ENCODE measurements at places on chromosomes 3 and 15.

GRCh38 chr3:72248869-72249268 lies 463.9 kb upstream of the PROK2 start:
- DNase-seq = no peak

DNA sequence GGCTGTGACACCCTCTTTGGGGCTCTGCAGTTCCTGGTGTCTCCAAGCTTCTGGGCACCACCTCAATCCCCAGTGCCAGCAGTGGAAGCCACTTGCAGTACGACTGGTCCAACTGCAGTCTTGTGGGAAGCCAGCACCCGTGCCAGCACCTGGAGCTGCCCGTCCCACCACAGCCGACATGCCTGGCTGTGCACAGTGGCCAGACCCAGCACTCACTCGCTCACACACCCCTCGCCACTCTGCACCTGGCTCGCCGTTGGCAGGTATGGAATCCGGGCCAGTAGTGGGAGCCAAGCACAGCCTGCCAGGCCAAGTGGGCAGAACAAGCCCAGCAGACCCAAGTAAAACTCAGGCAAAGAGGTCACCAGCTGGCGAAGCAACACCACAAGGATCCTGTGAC lies 64.1 kb upstream of the IMPG2 start:
- DNase-seq = no peak

- no peak for DNase-seq
These were observed 28.0 kb upstream of the DUSP7 start for GRCh38 chr3:52084216-52084945.

DNA sequence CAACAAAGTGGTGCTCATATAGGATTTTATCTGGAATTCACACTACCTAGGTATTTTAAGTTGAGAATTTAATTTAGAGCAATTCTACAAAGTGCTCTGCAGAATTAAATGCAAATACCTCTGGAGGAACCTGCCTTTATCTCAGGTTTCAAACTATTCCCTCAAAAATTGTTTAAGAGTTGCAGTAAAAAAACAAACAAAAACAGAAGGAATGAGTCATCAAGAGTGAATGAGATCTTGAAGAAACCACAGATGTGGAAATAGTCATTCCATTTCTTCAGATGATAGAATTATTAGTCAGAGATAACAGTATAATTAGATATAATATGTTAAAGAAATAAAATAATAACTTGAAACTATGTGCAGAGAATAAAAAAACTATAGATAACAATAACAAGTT lies 80.8 kb upstream of the SCN5A start:
- no peak for DNase-seq

DNA sequence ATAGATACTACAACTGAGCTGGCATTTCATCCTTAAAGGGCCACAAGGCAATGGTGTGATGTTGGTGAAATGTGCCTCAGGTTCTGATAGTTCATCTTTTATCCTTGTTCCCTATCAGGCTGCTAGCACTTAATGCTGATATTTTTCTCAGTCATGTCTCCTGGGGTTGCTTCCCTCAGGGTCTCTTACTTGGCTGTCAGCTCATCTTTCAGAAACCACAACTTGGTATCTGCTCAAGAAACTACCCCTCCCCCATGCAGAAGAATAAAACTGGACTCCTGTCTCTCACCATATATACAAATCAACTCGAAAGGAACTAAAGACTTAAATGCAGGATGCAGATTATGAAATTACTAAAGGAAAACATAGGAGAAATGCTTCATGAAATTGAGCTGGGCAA lies 308.1 kb downstream of the CHST2 start:
- no peak for DNase-seq

DNA sequence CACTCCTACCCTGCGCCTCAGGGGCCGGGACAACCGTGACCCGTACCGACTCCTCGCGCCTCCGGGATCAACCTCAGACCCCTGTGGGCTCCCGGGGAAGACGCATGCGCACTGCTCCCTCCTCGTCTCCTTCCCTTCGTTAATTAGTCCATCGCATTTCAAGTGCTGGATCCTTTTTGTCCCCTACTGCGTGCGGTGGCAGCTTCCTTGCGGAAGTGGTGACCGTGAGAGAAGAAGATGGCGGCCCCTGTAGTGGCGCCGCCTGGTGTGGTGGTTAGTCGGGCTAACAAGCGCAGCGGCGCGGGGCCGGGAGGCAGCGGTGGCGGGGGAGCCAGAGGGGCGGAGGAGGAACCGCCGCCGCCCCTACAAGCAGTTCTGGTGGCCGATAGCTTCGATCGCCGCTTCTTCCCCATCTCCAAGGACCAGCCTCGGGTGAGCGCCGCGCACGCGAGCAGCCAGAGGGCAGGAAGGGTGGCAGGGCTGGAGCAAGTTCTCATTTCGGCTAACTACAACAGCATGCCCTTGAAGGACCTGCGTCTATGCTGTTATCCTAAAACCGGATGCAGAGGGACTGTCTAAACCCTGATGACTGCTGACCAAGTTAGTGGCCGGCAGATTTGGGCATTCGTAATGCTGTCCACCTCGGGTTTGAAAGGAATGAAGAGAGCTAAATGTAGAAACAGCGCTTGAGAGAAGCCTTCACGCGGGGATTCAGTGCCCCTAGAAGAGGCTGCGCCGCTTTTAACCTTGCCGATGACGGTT lies at the start of gene EIF2B5:
TSS of gene EIF2B5 (plus strand) at position 210 of the 762 bp plus-strand sequence. CDS start at position 238, 28 bp downstream.
- peak; percentile 98 for DNase-seq

GRCh38 chr3:189721873-189722665 lies 90.9 kb downstream of the TP63 start:
- no peak for DNase-seq

DNA sequence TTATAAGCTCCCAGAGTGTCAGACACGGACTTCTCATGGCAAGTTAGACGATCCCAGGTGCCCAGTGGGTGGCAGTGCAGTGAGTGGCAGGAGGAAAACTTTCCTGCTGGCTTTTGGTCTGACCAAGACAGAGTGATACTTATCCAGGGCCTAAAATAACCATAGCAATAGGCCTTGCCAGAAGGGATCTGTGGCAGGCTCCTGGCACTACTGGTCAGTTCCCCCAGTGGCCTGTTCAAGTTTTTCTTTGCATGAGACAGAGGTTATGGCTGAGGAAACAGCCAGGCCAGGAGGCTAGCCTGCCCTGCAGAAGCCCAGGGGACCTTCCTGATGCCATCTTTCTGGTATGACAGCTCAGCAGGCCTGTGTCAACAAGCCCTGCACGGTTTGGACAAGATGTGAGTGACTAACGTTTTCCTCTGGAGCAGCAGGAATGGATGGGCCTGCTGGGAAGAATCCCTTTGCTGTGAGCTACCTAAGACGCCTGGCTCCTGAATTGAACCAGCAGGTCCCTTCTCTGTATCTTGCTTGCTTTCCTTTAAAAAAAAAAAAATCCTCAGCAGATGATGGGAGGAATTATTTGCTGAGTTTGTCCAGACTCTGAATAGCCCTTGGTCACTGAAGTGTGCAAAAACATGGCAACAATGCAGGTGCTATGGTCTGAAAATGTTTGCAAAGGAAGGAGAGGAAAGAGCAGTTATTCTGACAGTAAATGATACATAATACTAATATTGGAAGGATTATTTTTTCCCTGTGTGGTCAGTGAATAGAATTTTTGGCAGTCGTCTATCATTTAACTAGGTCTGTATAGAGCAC lies 18.0 kb downstream of the SCG5 start:
- DNase-seq = no peak

DNA sequence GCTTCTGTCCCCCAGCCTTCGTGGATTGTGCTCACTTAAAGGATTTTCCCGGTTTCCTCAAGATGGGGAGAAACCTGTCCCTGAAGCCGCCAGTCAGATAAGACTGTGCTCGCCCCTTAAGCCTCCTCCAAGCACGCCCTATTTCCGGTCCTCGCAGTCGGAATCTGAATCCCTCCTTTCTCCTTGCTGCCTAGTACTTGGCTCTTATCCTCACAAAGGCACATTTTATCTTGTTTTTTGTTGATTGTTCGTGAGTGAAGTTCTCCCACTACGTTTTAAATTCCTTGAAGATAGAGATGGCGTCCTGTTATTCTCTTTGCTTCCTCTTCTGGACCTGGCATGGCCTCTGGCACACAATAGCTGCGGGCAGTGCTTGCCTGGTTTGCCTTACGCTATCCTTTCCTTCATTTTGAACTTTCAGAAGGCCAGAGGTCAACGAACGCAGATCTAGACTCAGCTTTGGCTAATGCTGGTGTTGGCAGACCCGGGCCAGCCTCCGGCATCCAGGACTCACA lies 1.7 kb downstream of the CLDN11 start:
- no peak for DNase-seq

GRCh38 chr15:51499379-51499976 lies 123.1 kb downstream of the DMXL2 start:
- peak; percentile 44 for DNase-seq

DNA sequence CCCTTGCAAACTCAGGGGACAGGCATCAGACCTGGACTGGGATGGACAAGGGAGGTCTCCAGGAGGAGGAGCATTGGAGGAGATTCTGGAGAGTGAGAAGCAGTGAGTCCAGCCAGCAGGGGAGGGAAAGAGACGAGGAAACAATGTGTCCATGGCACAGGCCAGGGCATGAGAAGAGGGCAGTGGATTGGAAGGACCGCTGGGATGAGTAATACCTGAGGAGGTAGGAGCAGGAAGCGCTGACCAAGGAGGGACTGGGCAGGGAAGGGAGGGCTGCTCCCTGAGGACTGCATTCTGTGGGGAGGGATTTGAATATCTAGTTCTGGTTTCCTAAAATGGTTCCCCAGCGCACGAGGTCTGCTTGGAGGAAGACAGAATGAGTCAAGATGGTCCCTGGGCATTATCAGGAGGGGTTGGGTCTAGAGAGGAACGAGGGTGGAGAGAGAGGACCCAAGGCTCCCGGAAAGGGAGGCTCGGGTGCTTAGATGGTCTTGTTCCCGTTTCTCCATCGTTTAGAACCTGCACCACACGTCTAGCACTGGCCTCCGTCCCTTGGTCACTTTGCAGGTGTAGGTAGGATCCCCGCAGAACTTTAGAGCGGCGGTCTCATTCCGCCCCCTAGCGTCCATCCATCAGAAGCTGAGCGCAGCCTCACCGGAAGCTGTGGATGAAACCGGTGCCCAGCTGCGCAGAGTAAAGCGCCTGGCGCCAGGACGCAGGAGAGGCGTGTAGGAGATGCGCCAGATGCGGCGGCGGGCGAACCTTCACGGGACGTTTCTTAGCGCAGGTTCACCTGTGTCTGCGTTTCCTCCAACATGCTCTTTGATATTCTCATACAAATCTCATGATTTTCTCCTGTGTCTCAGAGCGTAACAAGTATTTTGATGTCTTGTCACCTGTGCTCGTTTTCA lies 190.7 kb upstream of the NDN start:
- peak; percentile 70 for DNase-seq

DNA sequence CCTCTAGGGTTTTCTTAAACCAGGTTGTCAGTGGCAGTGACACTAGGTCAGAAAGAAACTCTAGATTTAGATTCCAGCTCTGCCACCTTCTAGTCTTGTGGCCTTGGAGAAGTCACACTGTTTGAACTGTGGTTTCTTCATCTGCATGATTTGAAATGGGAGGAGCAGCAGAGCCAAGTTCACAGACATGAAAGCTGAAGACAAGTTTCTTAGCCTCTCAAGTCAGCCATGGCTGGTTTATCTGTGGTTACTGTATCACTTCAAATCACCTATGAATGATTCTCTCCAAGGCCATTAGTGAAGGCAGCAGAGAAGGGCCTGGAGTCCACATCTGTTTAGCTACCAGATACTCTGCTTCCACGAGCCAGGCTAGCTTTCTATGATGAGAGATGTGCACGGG lies 15.6 kb downstream of the CLEC3B start:
- DNase-seq = no peak

- DNase-seq = no peak
These were observed 98.1 kb downstream of the TPRA1 start for GRCh38 chr3:127492426-127492825.

DNA sequence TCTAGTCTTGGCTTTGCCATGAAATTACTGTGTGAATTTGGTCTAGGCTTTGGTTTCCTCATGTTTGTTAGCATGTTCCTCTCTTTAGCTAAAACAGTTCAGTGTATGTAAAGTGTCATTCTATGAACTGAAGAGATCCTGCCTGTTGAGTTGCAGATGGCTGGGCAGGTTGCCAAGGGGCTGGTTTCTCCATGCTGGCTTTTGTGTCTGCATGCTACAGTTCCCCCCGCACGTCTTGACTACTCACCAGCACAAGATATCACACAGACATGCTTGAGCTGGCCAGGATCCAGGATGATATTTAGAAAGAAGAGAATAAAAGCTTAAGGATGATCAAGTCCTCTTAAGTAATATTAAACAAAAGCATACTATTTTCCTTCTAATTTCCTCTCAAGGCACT lies 90.2 kb downstream of the CERS3 start:
- DNase-seq = peak; percentile 99

- DNase-seq = peak; percentile 94
These were observed 99.2 kb upstream of the TRPM1 start for GRCh38 chr15:31200735-31201151.

DNA sequence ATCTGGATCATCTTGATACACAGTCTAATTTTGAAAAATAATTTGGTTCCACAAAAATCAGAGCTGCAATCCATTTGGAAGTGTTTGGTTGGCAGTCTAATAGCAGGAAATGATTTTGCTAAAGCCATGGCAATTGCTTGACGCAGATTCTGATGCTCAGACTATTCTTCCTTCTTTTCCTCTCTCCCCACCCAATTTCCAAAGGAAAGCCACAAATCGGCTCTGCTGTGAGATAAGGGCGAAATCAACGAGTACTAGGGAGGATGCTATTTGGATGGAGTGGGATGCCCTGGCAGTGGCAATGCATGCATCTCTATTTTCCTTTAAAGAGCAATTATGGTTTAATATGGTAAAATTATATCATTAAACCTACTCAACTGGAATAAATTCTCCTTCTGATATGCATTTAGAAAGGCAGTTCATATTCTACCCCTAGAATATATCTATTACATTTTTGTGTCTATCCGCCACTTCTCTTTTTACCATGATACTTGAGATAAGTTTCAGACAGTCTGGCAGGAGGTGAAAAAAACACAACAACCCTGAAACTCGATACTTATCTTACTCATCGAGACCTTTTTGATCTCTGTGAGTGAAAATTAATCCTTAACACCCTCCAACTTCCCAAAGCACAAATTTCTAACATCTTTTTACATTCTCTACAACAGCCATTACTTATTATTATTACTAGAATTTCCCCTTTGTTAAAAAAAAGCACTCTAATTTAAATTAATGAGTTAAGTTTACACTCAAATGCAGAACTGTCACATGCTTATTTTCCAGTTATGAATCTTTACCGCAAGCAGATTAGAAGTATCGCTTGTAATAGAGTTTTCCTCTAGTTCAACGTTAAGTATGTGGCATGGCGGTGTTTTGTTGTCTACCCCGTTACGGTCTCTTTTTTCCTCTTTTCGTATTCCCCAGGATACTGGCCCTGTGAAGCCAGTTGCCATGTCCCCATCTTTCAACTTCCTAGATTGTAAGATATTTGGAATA lies 433.3 kb downstream of the FOXP1 start:
- peak; percentile 83 for DNase-seq

GRCh38 chr15:39414201-39414600 lies 166.7 kb upstream of the THBS1 start:
- DNase-seq = no peak

Measured in NCI-H524 (cell line).